ENCODE measurements at places on chromosomes 3 and 15. TPM values are rescaled to one million over a fixed set of nuclear protein-coding genes. Genes with fewer than 3 reads are reported as not detected.

Gene CPB1
- total RNA-seq, result not detected

Gene TMF1
- total RNA-seq, result 16.4 TPM

Gene MFN1
- total RNA-seq, result 19.5 TPM

Gene SPATA12
- 0.46 TPM for total RNA-seq

Gene SCAP
- total RNA-seq, result 31.2 TPM

Gene BHLHE40
- total RNA-seq, result 111 TPM

Gene GABRR3
- not detected for total RNA-seq

Gene LXN
- 116 TPM for total RNA-seq

Gene CAMK2N2
- 1.3 TPM for total RNA-seq

Gene CCR9
- not detected for total RNA-seq

Gene ZNF774
- 0.78 TPM for total RNA-seq

Gene NEIL1
- 2.4 TPM for total RNA-seq

Gene ADGRG7
- total RNA-seq, result not detected

Gene PRSS50
- total RNA-seq, result not detected

Gene INKA1
- total RNA-seq, result 2.0 TPM

Gene TRPC1
- 8.1 TPM for total RNA-seq

Gene TGM5
- not detected for total RNA-seq

Gene TRH
- total RNA-seq, result not detected

Gene TRPM1
- not detected for total RNA-seq

Gene ANKRD34C
- total RNA-seq, result not detected

Gene RPL39L
- 55.3 TPM for total RNA-seq

Gene ROPN1
- not detected for total RNA-seq

Gene MESP2
- total RNA-seq, result 0.62 TPM

Gene GOLGA6D
- 0.12 TPM for total RNA-seq

Gene MORC1
- not detected for total RNA-seq

Gene SST
- total RNA-seq, result not detected

Gene AGBL1
- total RNA-seq, result not detected

All from A549 treated with RU486 at 1 μM for 4 hours (cell line).